8988T (cell line): ENCODE measurements at places on chromosomes 3 and 15.

DNA sequence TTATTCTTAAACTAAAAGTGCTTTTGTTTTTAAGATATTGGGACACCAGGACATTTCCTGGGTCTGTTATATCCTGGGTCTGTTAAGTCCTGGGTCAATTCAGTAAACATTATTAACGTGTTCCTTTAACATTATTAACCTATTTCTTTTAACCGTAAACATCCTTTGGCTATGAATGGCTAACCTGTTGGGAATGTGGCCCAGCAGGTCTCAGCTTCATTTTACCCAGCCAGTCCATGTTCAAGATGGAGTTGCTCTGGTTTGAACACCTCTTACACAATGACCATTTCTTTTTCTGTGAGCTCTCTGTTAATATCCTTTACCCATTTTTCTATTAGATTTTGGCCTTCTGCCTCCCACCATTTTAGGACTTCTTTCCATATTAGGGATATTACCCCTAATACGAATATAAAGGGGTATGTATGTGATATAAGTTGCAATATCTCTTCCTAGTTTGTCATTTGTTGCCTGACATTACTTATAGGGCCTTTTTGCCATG, 88.9 kb upstream of the NEDD4 start:
- DNase-seq: no peak

DNA sequence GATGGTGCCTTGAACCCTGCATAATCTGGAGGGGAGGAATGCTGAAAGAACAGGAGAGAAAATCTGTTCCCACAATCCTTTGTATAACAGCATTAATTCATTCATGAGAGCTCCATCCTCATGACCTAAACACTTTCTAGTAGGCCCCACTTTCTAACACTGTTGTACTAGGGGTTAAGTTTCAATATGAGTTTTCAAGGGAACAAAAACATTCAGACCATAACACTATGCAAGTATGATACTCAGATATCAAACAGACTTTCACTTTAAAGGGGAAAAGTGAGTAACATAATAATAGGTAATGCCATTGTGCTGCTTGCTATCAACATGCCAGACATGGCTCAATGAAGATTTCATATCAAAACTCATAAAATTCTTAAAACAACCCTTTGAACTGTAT, 32.4 kb upstream of the PLSCR2 start:
- no peak for DNase-seq

- no peak for DNase-seq
These were observed 56.0 kb upstream of the MITF start for GRCh38 chr3:69683082-69683806.

DNA sequence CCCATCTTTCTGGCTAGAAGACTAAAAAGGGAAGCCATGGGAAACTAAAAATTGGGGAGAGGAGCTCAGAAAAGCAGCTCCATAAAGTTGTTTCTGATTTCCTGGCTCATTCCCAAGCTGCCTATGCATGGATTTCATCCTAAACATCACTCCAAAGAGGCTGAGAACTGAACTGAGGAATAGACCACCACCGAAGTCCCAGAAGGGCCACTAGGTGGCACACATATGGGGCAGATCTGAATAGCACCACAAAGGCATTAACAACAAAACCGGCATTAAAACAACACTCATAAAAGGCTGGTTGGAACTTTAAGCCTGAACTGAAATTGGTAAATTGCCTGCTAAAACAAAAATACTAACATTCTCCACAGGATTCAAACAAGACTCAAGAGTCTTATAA, 106.3 kb downstream of the PLD1 start:
- DNase-seq: no peak

DNA sequence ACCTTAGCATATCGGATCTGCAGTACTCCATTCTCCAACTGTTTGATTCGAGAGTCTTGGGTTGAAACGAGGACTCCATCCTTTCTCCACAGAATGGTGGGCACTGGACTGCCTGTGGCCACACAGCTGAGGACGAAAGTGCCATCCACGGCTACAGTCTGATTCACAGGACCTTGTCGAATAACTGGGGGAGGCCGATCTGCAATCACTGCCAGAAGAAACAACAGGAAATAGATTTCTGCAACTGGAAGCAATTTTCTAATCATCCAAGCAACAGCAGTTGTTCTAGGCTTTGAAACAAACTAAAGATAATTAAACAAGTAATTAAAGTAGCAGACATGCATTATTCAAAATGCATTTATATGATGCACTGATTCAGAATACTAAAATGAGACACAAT, 1097.7 kb downstream of the ROBO1 start:
- DNase-seq: no peak

GRCh38 chr3:117547956-117548550, 838.5 kb downstream of the TUSC7 start:
- DNase-seq: no peak

- DNase-seq: no peak
These were observed 25.1 kb downstream of the KBTBD12 start for GRCh38 chr3:127940116-127940515.

DNA sequence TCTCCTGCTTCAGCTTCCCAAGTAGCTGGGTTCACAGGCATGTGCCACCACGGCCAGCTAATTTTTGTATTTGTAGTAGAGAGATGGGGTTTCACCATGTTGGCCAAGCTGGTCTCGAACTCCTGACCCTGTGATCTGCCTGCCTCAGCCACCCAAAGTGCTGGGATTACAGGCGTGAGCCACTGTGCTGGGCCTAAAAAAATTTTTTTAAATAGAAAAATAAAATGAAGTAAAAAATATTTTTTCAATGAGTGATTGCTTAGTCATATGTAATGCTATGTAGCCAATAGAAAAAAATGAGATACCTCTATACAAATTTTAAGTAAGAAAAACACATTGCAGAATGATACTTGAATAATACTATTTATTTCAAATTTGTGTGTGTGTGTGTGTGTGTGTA, 27.9 kb upstream of the SLC30A4 start:
- no peak for DNase-seq

GRCh38 chr3:47409688-47410416, 29.0 kb downstream of the PTPN23 start:
- no peak for DNase-seq

GRCh38 chr15:45386420-45386819, 8.1 kb upstream of the GATM start:
- DNase-seq: no peak

DNA sequence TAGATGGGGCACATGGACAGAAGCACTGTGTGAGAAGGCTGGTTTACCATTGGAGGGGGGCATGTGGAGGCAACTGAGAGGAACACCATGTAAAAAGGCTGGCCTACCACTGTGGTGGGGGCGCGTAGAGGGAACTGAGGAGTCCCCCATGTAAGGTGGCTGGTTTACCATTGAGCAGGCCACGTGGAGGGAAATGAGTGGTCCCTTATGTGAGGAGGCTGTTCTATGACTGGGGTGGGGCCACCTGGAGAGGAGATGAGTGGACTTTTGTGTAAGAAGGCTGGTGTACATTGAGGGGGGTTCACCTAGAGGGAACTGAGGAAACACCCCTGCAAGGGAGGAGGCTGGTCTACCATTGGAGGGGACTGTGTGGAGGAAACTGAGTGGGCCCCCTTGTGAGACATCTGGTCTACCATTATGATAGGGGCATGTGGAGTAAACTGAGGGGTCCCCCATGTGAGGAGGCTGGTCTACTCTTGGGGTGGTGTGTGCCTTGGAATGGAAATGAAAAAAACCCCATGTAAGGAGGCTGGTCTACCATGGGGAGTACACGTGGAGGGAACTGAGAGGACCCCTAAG, 156.9 kb downstream of the FBLN2 start:
- peak; percentile 5 for DNase-seq

- DNase-seq: no peak
These were observed 15.5 kb downstream of the ATG3 start for GRCh38 chr3:112546216-112546759.

- DNase-seq: no peak
These were observed 296.8 kb downstream of the OTOL1 start for GRCh38 chr3:161793194-161793930.

DNA sequence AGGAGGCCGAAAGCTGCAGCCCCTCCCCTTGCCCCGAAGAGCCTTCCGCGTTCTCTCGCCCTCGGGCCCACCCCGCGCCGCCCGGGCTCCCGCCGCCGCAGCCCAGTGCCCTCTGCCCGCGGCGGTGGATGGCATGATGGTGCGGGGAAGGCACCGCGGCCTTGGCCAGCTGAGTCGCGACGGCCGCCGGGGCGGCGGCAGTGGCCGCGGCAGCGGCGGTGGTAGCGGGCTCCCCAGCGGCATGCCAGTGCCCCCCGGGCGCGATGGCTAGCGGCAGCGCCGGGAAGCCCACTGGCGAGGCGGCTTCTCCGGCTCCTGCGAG, 1.2 kb downstream of the TLNRD1 start:
- DNase-seq: peak; percentile 39

DNA sequence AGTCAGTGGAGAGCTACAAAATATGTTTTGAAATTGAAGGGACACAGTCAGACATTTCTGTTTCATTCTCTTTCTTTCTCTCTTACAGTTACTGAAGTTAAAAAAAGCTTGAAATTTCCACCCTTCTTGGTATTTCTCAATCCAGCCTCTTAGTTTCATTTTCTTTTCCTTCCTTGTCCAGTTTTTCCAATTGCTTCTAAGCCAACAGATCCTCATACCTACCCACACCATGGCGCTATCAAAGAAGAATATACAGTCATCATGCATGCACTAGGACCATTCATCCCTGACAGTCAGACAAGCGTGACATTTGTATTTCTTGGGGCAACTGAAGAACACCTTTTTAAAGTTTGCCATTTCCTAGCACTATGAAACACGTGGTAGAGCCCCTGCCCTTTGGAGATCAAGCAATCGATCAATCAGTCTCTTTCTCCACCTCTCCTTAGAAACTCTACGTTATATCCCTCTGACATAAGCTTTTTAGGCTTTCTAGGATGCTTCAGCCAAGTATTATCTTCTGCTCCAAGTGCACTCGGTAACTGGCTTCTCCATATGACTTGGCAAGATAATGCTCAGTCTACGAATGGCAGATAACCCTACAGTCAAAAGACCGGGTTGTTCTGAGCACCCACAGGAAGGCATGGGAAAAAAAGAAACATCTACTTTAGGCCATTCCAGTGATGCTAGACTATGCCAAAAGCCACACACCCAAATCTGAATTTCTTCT, 65.4 kb downstream of the FBN1 start:
- no peak for DNase-seq

DNA sequence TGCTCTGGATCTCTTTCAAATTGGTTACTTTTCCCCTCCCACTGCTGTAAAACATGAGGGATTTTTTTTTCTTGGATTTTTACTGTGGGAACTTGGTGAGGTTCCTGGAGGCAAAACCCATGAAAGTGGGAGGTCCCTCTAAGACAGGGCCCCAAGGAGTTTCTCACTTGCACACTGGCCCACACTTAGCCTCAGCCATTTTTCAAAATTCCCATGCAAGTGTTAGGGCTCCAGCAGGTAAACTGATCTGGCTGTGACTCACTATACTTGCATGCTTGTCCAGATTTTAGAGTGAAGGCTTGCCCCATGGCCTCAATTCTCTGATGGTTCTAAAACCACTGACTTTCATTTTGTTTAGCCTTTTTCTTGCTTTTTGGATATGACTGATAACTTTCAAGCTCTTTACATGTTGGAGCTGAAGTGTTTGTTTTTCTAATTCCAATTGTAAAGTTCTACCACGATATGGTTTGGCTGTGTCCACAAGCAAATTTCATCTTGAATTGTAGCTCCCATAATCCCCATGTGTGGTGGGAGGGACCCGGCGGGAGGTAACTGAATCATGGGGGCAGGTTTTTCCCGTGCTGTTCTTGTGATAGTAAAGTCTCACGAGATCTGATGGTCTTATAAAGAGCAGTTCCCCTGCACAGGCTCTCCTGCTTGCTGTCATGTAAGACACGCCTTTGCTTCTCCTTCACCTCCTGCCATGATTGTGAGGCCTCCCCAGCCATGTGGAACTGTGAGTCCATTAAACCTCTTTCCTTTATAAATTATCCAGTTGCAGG, 37.7 kb downstream of the MCCC1 start:
- DNase-seq: no peak

GRCh38 chr3:58487140-58487886, 4.6 kb upstream of the KCTD6 start:
- DNase-seq: peak; percentile 55

GRCh38 chr3:126464494-126464893, 11.2 kb downstream of the ZXDC start:
- no peak for DNase-seq

DNA sequence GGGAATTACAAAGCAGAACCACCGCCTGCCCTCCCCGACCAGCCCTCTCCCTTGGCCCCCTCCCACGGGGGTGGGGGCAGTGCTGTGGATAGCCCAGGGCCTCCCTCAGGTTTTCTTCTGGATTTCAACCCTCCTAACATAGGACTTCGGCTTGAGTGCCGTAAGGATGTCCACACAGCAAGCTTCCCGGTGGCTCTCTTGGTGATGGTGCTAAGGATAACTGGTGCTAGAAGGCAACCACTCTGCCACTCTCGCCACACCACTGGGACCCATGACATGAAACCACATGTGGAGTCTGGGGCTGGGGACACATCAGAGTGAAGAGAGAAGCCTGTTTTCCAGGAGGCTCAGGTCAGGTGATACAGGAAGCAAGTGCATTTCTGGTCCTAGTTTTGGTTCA, 35.4 kb downstream of the SCN5A start:
- no peak for DNase-seq

DNA sequence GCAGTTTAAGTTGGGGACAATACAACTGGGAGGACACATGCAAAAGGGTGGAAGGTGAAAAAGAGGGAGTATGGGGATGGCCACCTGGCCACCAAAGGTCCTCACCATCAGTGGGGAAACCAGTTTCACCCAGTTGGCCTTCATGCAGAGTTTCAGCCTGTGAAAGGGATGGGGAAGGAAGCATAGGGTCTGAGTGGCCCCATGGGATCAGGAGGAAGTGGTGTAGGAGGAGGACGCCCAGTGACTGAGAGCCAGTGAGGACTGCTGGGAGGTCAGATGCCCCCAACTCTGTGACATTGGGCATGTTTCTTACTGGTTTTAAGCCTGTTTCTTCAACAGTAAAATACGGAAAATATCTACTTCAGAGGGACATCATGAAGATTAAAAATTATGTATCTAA, 16.3 kb downstream of the BCL2A1 start:
- no peak for DNase-seq

GRCh38 chr3:16936233-16936632, 51.5 kb downstream of the PLCL2 start:
- no peak for DNase-seq

DNA sequence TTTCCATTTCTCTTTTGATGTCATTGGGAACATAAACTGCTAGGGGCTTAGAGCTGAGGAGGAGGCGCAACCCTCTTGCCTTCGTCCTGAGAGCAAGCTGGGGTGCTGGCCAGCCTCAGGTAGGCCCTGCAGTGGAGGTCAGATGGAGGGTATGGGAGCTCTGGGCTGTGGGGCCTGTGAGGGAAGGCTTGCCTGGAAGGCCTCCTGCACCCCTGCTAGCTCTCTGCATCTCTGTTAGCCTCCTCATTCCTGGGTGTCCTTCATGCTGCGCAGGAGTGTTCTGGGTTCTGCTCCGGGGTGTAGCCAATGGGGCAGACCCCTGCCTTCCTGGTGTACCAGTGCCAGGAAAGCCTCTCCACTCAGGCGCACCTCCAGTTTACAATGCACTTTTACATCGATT, 11.8 kb downstream of the GP5 start:
- no peak for DNase-seq

GRCh38 chr15:26455828-26456227, 317.0 kb downstream of the GABRB3 start:
- DNase-seq: no peak

- no peak for DNase-seq
These were observed 39.7 kb downstream of the NBEAL2 start for GRCh38 chr3:47019201-47019600.
